Effector CD8-positive, alpha-beta T cell (primary cell): ENCODE measurements at places on chromosomes 3 and 15.

DNA sequence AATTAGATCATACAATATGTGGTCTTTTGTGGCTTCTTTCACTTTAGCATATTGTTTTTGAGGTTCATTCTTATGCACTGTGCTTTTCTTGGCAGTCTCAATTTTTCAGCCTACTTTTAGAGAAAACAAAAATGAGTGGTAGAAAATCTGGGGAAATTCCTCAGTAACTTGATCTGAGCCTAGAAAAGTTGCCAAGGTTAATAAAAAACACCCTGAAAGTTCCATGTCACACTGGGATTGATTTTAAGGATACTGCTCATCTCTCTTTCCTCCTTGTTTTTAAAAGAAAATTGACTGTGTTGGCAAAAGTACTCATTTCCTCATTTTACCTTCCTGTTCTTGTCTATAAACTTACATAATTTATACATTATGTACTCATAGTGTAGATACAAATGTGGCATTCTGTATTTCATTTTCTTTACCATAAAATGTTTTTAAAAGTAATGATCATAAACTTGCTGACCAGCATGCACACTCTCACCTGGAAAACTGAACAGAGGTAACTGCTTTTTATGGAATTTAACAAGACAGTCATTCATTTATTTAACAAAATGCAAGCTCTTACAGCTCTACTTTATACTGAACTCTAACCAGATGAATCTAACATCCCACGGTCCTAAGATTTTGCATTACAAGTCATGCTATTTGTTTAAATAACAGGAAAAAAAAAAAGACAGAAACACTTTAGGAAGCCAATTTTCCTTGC, 28.6 kb upstream of the SH3BP5 start:
- DNase-seq, result no peak

- no peak for DNase-seq
Measured at GRCh38 chr3:44280631-44281030, 38.9 kb downstream of the TOPAZ1 start.

DNA sequence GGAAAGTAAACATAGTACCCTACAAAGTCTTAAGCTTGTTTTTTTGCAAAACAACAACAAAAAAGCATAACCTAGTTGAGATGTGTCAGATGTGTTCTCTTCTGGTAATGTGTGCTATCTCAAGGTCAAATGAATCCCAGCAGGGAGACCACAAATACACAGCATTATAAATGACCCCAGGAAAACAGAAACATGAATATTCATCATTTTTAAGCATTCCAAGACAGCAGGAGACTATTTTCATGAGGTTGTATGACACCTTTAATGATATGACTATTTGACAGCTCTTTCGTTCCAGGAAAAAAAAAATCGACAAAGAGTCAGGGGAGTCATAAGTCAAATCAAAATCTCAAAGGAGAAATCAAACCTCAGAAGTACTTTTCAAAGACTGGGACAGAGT, 62.7 kb upstream of the CBLB start:
- DNase-seq, result no peak

GRCh38 chr3:50370594-50370993, 11.3 kb upstream of the TMEM115 start:
- DNase-seq, result no peak

- no peak for DNase-seq
Measured at GRCh38 chr15:38499651-38500050, 45.7 kb downstream of the FAM98B start.

- DNase-seq, result no peak
Measured at GRCh38 chr15:27695726-27696125, 403.4 kb downstream of the OCA2 start.

- no peak for DNase-seq
Measured at GRCh38 chr3:197424674-197425484, 126.5 kb upstream of the DLG1 start.

- DNase-seq, result no peak
Measured at GRCh38 chr3:136495213-136495612, 245.1 kb downstream of the PCCB start.

DNA sequence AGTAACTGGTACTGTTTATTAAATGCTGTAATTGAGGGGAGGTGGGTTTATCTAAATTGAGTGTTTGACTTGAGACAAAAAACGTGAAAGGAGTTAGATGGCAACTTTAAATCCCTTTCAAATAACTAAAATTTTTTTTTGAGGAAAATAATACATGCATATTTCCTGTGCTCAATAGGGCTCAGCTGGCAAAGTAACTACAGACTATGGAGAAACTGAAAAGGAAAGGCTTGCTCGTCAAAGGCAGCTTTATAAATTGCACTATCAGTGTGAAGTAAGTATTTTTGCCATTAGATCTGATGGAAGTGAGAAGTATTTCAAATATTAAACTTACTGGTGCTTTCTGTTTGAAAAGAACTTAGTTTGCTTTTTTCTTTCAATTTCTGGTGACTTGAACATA, 72.2 kb downstream of the DZIP3 start:
- DNase-seq, result no peak

- peak; percentile 23 for DNase-seq
Measured at GRCh38 chr15:34437687-34438086, at the start of gene GOLGA8A. GOLGA8A (minus strand) TSS chr15:34437808; CDS start chr15:34389691, 48,117 bp downstream.

- no peak for DNase-seq
Measured at GRCh38 chr15:70854666-70854976, 664 bp upstream of the LARP6 start.

GRCh38 chr3:32819551-32820348, 2.0 kb downstream of the TRIM71 start:
- DNase-seq, result no peak

- no peak for DNase-seq
Measured at GRCh38 chr15:29208352-29208751, 61.3 kb downstream of the NSMCE3 start.

DNA sequence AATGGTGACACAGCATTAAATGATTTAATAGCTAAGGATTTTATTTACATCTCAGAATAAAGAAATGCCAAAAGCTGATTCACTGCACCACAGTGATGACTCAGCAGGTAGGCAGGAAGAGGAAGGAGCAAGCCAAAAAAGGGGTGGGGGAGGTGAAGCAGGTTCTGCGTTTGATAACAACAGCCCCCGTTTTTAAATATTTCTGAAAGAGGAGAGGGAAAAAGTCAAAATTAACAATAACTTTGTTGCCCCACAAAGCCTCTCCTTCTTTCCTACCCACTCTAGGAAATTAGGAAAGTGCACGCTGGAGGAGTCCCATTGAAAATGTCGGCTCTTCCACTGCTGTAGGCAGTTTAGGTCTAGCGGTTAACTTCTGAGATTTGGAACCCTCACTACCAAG, 9.9 kb upstream of the CCDC54 start:
- DNase-seq, result no peak

DNA sequence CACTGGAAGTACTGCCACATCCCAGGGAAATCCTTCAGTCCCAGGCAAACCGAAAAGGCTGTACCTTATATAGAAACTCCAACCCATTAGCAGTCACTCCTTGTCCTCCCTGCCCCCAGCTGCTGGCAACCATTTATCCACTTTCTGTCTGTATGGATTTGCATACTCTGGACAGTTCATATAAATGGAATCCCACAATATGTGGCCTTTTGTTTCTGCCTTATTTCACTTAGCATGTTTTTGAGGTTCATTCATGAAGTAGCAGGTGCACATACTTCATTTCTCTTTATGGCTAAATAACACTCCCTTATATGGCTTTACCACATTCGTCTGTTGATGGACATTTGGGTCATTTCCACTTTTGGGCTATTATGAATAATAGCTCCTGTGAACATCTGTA, 51.6 kb upstream of the CMTM8 start:
- no peak for DNase-seq

DNA sequence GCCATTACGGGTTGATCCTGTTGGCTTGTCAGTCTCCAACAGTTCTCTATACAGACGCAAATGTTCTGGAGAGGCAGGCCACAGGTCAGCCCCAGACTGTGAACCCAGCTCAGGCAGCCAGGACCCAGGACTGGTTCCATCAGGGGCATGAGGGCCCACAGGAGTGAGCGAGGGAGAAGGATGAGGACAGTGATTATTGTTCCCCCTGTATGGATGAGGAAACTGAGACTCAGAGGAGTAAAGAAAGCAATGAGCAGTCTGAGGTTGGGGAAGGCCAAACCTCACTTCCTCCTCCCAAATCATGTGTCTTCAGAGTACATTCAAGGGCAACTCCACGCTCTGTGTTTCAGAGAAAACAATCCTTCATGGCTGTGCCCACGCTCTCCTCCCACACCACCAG, 121.9 kb downstream of the RPLP1 start:
- no peak for DNase-seq

DNA sequence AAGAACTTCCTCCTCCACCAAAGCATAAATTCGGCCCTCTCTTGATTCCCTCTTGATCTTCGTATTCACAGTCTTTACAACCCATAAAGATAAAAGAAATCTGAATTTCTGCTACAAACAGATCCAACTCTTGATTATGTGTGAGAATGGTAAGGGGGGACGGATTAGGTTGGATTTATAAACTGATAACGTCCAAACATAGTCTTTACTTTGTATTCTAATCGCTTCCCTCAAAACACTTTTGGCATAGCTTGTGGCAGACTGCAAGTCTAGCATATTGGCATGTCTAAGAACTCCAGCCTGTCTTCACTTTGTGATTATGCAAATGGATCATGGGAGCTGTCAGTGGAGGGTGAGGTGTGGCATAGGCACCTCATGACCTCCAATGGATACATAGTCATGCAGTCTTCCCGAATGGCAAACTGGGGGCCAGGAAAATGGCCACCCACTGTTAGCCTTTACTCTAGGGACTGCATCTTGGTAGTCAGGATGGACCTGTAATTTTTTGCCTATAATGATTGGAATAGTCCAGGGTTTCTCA, 24.3 kb upstream of the GPR171 start:
- DNase-seq, result no peak

- DNase-seq, result no peak
Measured at GRCh38 chr3:141992512-141992911, 116.1 kb downstream of the ATP1B3 start.
